ENCODE measurements at places on chromosomes 1 and 21.

GRCh38 chr1:175543447-175543846 is 199.9 kb downstream of the TNR start:
- DNase-seq = no peak

GRCh38 chr21:28740125-28740524 is 252.6 kb downstream of the LTN1 start:
- DNase-seq = no peak

- DNase-seq = peak; percentile 27
Observed at GRCh38 chr1:5993556-5994491, 1.6 kb upstream of the NPHP4 start.

GRCh38 chr1:186218654-186219352 is 156.2 kb downstream of the TPR start:
- DNase-seq = no peak

GRCh38 chr1:198640174-198640573 is 1.3 kb downstream of the PTPRC start:
- DNase-seq = no peak

DNA sequence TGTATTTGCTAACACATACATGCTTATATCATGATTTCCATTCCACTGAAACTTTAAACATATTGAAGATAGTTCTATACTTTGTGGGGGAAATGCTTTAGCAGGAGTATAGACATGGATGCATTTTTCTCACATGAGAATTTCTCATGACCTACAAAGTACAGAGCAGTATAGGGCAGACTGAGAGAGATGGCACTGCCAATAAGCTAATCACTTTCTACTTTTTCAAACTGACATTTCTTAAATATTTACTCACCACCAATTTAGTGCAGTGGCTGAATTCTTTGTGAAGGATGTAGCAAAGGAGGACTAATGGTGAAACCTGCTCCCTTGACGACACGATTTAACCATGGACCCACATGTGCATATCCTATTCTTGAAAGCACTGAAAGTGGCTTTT is 923.5 kb downstream of the ADGRL2 start:
- DNase-seq = no peak

GRCh38 chr1:48469616-48470480 is 2.2 kb downstream of the SPATA6 start:
- DNase-seq = no peak

DNA sequence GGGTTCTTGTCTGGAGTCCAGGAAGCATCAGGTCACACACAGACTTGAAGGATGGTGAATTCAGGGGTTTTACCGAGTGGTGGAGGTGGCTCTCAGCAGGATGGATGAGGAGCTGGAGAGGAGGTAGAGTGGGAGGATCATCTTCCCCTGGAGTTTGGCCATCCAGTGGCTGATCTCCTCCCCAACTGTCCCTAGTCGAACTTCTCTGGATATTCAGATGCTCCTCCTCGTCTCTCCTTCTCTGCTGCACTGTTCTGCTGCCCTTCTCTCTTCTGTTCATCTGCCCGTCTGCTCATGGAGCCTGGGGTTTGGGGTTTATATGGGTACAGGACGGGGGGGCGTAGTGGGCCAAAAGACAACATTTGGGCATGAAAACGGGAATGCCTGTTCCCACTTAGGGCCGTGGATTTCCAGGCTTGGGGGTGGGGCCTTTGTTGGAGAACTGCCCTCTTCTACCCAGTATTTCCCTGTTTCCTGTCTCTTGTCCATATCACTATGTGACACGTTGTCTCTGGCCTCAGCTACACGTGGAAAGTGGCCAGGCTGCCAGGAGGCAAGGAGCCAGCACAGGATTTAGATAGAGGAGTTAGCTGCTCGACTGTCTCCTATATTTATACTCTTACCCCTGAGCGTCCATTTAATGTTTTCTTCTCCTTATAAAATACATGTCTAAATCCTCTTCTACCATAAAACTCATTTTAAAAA is 76.7 kb downstream of the SIPA1L2 start:
- peak; percentile 46 for DNase-seq

- peak; percentile 45 for DNase-seq
Observed at GRCh38 chr1:152481869-152482664, 28.5 kb upstream of the LCE5A start.

DNA sequence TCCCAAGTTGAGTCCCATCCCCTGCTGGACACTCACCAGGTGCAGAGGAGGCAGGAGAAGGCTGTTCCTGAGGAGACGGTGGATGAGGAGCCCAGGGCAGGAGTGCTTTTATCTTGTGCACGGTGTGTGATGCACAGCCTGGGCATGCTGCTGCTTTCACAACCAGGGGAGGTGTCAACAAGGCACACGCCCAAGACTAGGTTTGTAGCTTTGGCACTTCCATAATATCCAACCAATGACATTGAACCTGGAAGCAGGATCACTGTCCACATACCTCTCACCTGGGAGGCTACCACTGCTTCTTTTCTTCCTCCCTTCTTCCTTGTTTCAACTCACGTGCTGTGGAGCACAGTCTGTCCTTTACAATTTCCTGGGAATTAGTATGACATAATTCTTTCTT is at the start of gene LCE3D:
LCE3D (minus strand) TSS at position 84 of the 400 bp plus-strand sequence. CDS start 580 bp downstream, outside the sequence.
- DNase-seq = no peak

Data from M059J (cell line).